ENCODE measurements at places on chromosomes 2 and 18.

- no peak for DNase-seq
Observed at GRCh38 chr2:172460780-172461201, 33.4 kb downstream of the ITGA6 start.

DNA sequence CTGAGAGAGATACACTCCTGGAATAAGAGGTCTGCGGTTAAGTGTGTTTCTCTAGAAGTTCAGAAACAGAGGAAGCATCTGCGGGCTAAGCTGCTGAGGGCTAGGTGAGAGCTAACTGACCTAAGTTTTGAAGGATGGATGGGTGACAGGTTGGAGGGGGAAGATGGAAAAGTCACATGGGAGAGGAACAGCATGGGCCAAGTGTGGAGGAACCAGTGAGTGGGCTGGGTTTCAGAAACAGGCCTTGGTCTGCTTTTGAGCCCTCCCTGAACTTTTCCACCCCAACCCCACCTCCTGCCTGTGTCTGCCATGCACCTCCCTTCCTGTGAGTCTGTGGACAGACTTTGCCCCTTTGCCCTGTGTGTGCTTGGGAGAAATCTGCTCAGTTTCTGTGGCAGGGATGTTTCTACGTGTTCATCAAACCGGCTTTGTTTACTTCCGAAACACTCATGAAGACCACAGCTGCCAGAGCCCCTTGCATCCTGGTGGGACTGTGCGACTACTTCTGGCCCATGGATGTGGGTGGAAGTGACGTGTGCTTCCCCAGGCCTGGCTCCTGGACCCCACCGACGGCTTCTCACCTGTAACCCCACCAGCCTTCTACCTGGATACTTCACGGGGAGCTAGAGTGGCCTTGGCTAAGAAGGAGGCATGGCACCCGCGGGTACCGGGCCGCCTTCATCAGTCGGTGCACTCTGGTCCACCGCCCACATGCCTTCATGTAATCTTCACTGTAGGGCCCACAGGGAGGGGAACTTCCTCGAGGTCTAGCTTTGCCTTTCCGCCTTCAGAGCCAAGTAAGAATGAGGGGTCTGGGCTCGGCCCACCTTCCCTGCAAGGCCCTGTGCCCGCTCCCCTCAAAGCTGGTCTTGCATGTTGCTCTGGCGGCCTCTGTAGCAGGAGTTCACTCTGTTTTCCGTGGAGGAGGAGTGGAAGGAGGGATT lies 1.4 kb upstream of the HPCAL1 start:
- no peak for DNase-seq

- no peak for DNase-seq
Observed at GRCh38 chr2:230874456-230874855, 9.7 kb downstream of the ITM2C start.

DNA sequence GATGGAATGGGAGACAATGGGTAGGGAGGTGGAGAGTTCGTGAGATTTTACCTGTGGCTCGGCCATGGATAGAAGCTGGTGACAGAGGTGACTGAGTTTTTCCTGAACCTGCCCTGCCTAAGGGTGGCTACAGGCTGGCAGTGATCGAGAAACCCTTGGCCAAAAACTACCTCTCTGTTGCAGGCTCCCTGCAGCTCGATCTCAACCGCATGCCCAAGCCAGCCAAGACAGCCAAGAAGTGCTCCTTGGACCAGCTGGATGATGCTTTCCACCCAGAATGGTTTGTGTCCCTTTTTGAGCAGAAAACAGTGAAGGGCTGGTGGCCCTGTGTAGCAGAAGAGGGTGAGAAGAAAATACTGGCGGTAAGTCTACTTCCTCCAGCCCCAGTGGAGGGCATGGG lies 225.5 kb downstream of the DYSF start:
- no peak for DNase-seq

DNA sequence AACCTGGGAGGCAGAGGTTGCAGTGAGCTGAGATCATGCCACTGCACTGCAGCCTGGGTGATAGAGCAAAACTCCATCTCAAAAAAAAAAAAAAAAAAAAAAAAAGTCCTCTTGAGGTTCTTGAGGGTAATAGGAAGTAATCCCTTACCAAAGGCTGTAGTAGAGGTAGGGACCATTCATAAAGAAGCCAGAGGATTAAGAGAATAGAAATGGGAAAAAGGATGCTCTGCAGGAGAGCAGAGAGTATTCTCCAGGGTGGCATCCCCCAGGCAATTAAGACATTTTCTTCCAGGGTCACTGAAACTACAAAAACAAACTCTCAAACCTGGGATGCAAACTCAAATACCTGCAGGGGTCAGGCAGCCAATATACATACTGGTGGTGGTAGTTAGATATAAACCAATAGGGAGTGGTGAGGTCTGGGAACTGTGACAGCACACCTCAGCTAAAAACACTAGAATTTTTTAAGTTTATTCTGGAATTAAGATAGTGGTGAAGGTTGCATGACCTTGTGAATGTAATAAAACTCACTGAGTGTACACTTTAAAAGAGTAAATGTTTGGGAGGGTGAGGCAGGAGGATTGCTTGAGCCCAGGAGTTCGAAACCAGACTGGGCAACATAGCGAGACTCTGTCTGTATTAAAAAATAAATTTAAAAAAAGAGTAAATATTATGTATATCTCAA lies 24.7 kb downstream of the RAPH1 start:
- no peak for DNase-seq

- DNase-seq: no peak
Observed at GRCh38 chr2:217055624-217056023, 195.8 kb upstream of the TNP1 start.

- DNase-seq: no peak
Observed at GRCh38 chr2:122516775-122517174, 761.3 kb downstream of the TSN start.

GRCh38 chr2:15169326-15170069 lies 391.6 kb downstream of the NBAS start:
- DNase-seq: no peak

GRCh38 chr18:36993068-36993467 lies 164.1 kb downstream of the KIAA1328 start:
- DNase-seq: no peak

DNA sequence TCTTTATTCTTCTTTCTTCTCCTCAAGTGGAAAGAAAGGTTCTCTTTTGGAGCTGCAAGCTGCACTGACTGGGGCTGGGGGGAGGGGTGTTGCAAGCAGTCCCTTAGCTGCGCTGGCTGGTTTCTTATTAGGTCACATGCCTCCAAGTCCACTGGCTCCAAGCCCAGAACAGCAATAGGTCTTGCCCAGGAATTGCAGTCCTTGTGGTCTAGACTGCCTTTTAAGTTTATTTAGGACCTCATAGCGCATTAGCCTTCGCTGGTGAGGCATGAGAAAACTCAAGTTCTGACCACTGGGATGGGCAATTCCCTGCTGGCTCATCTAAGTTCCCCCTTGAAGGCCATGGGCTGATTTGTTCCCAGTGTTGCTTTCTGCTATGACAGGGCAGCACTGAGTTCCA lies 138.6 kb upstream of the SCN7A start:
- DNase-seq: no peak

GRCh38 chr2:224008702-224009261 lies 30.3 kb downstream of the SERPINE2 start:
- DNase-seq: no peak

DNA sequence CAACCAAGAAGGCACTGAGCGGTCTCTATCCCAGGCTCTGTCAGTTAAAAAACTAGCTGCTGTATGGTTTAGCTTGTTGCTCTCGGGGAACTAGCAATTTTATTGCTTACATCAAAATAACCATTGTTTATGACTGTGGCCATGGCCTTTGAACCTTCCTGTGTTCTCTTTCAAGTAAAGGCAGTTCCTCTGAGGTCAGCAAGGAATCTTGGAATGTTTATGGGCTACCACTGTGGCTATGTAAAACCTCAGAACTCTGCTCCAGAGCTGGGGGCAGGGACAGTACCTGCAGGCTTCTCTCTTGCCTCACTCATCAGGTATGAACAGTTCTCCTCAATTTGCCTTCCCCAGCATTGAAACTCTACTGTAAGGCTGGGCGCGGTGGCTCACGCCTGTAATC lies 416.0 kb upstream of the NETO1 start:
- no peak for DNase-seq

GRCh38 chr2:217105733-217106649 lies 246.1 kb upstream of the TNP1 start:
- no peak for DNase-seq

GRCh38 chr2:236988690-236989624 lies 96.7 kb upstream of the COPS8 start:
- DNase-seq: no peak

- no peak for DNase-seq
Observed at GRCh38 chr2:34570266-34570872, 971.3 kb upstream of the FAM98A start.

DNA sequence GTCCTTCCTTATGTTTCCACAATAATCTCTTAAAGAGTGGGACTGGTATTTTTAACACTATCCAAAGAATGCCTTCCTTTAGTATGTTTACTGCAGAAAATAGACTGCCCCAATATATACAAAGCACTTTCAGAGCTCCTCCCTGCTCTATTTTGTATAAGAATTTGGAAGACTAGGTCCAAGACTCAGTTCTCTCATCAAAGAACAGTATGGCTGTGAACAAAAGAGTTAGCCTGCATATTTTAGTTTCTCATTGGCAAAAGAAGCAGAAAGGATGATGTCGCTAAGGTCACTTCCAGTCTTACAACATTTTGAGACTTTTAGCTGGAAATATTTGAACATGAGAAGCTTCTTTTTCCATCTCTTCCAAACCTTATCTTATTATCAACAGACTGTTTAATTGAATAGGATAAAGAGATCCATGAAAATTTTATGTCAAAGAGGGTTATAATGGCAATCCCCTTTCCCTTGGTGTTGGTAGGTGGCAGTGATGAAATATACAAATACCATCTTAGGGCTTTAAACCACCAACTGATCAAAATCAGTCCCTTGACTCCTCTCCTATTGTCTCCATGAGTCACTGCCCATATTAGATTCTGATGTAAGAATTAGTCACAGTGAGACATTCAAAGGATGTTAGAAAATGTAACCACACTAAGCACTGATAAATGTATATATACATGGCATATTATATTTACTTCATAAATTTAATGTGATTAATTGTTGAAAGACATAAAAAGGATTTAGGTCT lies 266.9 kb upstream of the DSEL start:
- no peak for DNase-seq

DNA sequence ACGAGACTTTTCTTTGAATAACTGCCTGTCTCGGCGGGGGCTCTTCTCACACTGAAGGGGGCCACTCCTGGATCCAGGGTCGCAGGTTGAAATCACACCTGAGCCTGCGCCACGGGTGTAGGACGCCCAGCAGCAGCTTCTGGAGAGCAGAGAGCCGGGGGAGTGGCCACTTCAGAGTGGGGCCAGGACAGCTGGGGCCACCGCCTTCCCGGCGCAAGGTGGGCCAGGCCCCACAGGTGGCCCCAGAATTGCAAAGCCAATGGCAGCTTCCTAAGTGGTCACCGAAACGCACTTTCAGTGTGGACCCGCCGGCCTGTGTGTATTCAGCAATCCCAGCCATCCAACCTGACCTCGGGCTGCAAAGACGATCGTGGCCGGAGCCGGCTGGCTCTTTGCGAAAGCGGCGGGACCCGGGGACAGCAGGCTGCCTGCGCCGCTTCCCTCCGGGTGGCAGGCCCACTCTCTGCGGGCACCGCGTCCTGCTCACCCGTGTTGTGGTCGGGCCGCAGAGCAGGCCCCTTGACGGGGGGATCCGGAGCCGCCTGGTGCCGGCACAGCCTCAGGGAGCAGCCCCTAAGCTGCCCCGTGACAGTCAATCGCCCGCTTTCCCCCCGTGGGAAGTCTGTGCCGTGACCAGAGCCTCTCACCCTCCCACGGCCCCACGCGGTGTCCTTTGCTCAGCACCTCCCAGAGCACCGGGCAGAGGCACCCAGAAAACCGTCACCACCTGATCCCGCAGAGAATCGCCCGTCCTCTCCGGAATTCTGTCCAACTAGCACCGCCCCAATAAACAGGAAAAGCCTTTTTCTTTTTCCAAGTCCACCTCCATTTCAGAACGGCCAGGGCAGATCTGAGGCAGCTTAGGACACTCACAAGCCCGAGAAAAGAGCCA lies 144.7 kb downstream of the ZNF516 start:
- no peak for DNase-seq

DNA sequence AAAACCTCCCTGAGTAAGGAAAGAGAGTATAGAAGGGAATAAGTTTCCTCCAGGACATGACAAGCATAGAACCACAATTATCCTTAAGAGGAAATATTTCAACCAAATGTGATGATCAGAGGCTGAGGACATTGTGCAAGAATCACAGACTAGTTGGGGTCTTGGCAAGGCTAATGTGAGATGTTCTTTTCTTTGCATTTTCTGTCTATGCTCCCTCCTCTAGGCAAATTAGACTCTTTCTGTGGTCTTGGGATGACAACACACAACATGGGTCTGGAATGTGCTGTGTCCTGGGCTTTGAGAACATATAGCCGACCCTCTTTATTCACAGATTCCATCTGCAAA lies 32.0 kb upstream of the IL1RL1 start:
- no peak for DNase-seq

- no peak for DNase-seq
Observed at GRCh38 chr2:154195644-154196195, 324.0 kb downstream of the GALNT13 start.

DNA sequence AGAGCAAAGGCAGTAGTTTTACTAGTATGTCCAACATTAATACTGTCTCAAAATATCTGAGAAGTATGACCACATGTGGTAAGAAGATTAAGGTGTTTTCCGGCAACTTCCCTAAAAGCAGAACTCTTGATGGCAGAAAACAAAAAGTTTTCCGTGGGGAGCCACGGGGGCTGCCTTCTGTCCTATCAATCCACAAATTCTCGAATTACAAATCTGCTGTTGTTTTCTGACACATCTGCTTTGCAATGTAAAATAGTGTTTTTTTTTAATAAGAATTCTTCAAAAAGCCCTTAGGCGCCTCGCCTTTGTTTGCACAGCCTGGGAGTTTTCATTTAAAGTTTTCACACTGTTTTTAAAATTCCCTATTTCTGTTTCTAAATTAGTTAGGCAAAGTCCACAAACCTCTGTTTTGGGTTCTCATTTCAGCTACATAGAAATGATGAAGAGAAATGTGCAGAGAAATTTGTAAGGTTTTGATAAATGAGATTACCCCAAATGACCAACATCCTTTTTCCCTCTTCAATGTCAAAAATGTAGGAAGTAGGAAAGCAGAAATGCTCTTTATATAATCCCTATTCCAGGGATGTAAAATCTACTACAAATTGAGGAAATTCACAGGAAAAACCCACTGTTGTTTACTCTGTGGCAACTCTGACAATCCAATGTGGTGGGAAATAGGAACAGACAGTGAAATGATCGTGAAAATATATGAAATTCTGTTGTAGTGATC lies 385.8 kb downstream of the ZEB2 start:
- no peak for DNase-seq
